Amygdala (tissue), 56 donors: ENCODE measurements at places on chromosomes 11 and 22.
A peak's percentile ranks its signal among the peaks of the same experiment; 100 is the strongest.

- DNase-seq, result no peak
Observed at GRCh38 chr11:111441443-111441842, 62.4 kb upstream of the POU2AF1 start.

DNA sequence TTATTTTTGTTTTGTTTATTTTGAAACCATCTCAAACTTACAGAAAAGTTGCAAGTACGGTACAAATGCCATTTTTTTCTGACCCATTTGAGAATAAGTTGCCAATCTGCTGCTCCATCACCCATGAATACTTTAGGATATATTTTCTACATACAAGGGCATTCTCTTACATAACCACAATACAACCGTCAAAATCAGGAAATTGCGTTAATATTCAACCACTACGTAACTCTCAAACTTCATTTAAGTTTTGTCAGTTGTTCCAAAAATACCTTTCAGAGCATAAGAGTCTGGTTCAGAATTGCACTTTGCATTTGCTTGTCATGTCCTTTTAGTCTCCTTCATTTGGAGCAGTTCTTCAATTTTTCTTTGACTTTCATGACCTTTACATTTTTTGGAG is 194.3 kb upstream of the BDNF start:
- DNase-seq, result no peak

DNA sequence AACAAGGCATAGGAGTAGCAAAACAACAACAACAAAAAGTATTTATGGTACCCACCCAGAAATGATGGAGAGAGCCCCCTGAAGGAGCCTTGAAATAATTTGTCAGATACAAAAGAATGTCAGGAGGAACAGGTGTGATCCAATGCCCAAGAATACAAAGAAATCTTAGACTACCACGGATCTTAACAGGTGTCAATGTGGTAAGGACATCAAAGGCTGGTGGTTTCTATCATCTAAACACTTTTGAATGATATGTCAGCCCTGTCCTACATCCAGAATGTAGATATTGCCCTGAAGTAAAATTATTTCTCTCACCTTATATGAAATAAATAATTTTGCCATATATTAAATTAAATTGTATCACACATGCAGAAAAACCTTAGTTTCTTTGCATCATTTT is 386.4 kb upstream of the ANO5 start:
- no peak for DNase-seq

GRCh38 chr22:37167981-37168647 is 18.4 kb upstream of the IL2RB start:
- DNase-seq, result no peak

DNA sequence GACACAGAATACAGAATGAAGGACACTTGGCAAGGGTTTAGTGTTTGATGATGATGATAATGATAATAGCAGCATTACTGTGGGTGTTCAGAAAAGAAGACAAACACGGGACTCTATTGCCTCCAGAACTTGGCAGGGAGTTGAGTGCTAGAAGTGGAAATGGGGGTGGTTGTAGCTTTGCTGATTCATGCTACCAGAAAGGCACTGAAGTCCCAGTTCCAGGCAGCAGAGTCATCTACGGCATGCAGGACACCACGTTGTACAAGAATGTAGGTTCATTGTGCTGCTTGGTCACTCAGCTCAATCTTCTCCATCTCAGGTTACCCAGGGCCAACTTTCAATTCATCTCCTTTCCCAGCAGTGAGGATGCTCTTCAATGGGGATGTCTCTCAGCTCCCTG is 115.7 kb downstream of the NTM start:
- no peak for DNase-seq

DNA sequence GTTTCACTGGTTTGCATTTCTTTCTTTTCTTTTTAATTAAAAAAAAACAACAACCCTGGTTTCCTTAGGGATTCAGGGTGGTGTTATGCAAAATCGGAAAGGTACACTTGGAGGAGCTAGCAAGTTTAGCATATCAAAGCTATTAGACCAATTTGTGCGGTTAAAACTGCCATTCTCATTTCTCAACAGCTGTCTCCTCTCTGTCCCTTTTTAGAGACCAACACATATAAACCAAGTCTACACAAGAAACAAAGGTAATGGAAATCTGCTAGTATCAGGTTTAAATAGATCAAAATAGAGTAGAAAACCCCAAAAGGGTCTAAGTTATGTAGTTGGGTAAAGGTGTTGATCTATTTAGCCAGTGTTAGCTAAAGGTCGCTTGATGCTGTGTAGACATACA is 1.7 kb upstream of the SESN3 start:
- no peak for DNase-seq

GRCh38 chr11:102476812-102477211 is 24.2 kb upstream of the TMEM123 start:
- no peak for DNase-seq

- DNase-seq, result peak; percentile 100
Observed at GRCh38 chr11:83156144-83156995, 561 bp upstream of the PCF11 start.

GRCh38 chr11:27524155-27524554 is 17.6 kb upstream of the LIN7C start:
- DNase-seq, result no peak

GRCh38 chr22:46612341-46612903 is 7.8 kb upstream of the GRAMD4 start:
- DNase-seq, result no peak

GRCh38 chr11:27217948-27218420 is 145.0 kb downstream of the CCDC34 start:
- DNase-seq, result no peak

DNA sequence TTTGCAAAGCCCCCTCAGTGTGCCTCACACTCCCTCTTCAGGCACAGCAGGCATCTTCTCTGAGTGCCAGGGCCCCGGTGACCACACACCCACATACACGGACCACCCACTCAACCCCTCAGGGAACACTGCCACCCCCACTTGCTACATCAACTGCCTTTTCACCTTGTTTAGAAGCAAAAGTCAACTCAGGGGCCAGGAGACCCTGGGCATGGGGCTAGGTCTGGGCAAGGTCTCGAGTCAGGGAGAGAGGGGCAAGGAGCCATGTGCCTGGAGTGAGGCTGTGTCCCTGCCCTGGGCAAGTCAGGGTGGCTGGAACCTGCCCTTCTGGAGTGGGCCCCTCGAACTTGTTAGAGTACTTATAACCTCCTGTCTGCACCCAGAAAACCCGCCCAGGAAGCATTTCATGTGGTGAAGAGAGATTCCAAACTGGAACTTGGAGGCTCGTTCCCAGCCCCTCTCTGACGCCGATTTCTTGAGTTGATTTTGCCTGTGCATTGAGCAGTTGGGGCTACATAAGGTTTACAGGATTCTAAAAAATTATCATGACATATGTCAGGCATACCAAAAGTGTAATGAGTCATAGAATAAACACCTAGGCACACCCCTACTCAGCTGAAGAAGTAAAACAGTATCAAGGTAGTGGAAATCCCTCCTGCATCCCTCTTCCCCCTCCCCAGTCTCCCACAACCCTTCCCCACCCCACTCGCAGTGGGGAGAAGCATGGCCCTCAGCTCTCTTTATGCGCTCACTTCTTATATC is 74.3 kb downstream of the MYEOV start:
- no peak for DNase-seq

DNA sequence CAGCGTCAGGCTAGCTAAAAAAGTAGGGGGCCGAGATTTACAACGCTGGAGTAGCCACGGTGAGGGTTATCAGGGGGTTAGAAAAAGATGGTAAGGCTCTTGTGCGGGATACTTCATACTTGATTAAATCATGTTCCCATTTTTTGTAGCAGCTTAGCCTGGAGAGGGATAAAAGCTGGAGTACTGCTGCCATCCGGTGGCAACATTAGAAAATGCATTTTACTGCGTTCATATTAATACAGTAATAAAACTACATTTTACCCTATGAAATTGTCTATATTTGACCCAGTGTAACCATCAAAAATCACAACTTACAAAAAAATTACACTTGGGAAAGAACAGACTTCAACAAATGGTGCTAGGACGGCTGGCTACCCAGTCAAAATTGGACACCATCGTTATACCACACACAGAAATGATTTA is 17.3 kb downstream of the RPUSD4 start:
- no peak for DNase-seq

DNA sequence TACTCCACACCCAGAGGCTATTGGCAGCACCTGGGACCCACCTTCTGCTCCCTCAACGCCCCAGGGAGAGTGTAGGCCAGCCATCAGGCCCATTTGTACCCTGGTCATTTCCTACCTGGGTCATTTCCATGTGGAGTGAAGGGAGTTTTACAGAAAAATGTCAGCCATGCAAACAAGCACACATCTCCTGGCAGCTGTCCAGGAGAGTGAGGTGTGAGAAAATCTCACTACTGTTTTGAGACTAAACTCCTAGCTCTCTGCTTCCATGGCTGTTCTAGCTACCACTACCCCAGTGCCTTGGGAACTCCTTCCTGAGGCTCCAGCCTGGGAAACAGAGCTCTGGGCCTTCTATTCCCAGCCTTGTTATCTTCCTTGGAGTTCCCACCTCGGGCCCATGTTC is 2.8 kb upstream of the TMPRSS13 start:
- DNase-seq, result no peak

DNA sequence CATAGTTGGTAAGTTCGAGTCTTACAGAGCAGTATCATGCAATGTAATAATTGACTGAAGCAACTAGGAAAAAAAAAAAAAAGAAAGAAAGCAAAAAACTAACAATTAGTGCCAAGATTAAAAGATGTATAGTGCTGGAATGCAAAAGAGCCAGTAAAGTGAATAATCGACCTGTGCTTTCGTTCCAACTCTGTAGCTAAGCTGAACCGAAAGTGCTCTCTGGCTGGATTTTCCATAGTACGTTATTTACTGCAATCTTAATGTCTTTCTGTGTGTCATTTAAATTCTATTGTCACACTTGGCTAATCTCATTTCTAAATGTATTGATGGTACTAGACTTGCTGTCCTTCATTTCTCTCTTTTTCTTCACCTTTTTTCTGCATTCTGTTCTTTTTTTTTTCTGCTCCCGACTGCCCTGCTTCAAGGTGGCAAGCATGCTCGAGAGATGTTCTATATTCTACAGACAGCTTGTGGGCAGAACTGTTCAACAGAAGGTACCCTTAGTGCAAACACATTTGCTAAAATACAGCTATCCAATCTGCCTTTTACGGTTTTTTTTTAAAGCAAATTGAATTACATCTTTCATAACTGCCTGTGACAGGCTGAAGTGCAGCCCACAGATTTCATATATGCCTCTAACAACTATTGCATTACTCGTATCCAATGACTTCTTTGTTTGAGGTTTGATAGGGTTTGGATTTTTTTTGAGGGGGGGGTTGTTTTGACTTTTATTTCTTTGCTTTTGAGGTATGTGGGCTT is 204.2 kb upstream of the MTNR1B start:
- no peak for DNase-seq

DNA sequence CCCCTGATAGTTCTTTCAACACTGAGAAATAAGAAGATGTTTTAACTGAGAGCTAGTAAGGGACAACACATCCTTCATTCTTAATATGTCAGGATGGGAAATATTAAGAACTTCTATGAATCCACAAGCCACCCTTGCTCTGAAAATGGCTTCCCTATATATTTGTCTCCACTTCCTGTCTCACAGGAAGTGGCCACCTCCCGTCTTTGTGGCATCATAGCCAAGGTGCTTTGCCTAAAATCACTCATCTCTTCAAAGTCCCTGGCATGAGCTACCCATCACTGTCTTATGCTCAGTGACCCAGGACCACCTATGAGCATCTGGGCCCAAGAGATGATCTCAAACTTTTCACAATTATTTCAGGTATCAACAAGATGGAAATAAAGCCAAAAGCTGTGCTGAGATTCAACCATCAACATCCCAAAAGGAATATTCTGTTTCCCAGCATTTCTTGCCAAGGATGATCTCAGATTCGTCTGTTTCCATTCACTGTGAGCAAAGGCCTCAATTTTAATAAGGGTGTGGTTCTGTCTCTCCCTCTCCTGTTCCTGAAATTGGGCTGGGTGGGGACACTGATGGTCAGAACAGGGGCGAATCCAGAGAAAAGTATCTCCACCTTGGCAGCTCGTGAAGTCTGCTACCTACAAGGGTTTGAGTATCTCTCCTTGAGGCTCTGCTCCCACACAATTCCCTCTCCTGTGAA is 493.9 kb downstream of the MN1 start:
- DNase-seq, result no peak

GRCh38 chr11:65917434-65918210 is 1.2 kb downstream of the C11orf68 start:
- DNase-seq, result no peak

DNA sequence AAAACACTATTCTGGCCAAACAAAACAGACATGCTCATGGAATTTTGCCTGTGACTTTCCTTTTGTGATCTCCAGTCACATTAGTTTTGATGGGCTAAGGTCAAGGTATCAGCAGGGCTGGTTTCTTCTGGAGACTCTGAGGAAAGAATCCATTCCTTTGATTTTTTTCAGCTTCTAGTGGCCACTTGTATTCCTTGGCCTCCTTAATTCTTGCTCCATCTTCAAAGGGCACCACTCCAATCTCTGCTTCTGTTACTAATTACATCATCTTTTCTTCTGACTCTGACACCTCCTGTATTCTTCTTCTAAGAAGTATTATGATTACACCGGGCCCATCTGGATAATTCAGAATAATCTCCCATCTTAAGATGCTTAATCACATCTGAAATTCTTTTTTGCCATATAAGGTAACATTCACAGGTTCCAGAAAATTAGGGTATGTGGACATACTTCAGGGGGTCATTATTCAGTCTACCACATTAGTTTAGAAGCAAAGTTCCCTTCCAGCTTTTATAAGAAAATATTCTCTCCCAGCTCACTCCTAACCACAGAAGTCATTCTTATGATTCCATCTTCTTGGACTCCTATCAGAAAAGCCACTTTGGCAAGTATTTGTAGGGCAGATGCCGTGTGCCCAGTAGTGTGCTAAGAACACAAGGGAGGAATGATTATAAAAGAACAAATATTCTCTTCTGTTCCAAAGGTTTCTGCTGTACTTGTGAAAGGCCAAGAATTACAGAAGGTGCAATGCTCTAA is 56.4 kb upstream of the FSHB start:
- DNase-seq, result no peak

GRCh38 chr22:19770349-19771220 is 10.0 kb downstream of the TBX1 start:
- DNase-seq, result no peak

- DNase-seq, result no peak
Observed at GRCh38 chr11:113372309-113372708, 15.3 kb upstream of the ANKK1 start.

DNA sequence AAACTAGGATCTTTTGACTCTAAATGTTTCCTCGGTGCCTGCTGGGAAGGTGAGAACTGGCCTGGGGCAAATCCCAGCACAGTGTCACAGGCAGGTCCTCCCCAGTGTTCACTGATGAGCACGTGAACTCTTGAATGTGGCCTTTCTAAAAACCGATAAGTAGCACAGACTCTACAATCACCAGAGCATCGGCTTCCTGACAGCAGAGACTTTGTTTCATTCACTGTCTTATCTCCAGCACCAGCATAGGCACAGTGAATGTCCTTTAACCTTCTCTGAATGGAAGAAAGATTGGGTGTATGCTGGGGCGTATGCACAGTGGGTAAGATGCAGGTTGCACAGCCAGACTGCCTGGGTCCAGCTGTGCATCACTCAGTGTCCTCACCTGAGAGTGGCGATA is 59.3 kb upstream of the EIF3D start:
- DNase-seq, result no peak
